ENCODE measurements at places on chromosomes 4 and X.

DNA sequence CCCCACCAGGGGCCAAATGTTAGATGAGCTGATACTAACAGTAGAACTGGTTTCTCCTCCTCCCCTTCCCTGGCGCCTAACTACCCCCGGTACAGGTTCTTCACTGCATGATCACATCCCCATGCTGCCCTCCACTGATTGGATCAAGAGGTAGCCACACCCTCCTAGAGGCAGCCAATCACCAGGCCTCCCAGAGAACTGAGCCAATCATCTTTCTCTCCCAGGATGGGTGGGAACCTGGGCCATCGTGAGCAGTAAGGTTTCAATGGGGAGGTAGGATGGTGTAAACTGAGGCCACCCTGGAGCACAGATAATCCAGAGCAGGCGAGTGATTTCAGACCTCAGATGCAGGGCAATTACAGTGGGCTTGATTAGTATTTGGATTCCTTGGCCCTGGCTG is 64.2 kb downstream of the PPP2R2C start:
- DNase-seq: no peak

DNA sequence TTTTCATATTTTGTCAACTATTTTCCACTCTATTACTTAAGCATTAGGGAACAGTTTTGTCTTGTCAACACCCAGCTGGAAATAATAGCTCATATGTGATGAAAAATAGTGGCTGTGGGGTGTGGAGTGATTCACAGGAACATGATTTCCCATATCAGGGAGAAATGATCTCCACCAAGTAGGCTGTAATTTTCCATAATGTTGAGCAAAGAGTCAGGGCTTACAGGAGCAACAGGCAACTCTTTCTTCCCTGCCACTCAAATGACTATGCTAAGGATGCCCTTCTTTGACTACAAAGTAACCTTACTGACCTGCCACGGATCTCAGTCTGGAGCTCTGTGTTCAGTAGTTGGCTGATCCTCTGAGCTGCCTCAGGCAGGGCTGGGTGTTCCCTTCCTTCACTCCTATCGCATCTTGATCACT is 90.0 kb upstream of the GATB start:
- DNase-seq: no peak

- no peak for DNase-seq
Observed at GRCh38 chrX:69948276-69948797, 101.4 kb downstream of the AWAT2 start.

- no peak for DNase-seq
Observed at GRCh38 chr4:137543198-137543597, 10.9 kb upstream of the PCDH18 start.

GRCh38 chr4:138062929-138063328 is 179.2 kb downstream of the SLC7A11 start:
- no peak for DNase-seq

Data from muscle of leg (tissue), 16 donors.